Mammary epithelial cell (primary cell): ENCODE measurements at places on chromosomes 1 and 21. TPM values are rescaled to one million over a fixed set of nuclear protein-coding genes. Genes with fewer than 3 reads are reported as not detected.

CNST gene
- total RNA-seq: 14.9 and 21.8 TPM in 2 replicates

HUNK gene
- total RNA-seq: 0.17 TPM

DNA sequence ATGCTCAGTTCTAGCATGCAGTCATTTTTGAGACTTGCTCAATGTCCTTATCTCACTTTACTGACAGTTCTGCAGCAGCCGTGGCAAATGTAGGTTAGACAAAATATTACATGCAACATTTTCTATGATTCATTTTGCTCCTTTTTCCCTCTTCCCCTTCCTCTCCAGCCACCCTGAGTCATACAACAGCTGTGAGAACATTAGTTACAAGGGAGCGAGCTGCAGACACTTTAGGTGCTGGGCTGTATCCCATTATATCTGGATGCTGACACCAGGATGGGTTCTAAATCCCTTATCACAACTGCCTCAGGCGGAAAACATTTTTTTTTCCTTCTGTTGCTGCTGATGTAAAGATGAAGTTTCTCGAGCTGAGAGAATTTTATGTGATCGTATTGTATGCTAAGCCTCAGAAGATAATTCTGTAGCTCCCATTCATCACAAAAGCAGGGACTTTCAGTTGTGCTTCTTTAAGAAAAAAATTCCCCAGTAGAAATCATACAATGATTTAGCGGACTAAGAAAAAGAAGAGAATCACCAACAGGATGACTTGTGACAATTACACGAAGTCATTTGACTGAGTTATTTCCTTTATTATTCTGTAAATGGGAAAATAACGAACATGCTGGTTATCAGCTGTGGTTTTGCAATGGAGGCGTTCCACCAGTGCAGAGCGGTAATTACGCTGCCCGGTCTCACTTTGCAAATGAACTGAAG is 345.0 kb downstream of the DISC1 start:
- DNase-seq: peak; percentile 45

GRCh38 chr1:60090655-60091054 is 17.1 kb upstream of the C1orf87 start:
- no peak for DNase-seq

DNA sequence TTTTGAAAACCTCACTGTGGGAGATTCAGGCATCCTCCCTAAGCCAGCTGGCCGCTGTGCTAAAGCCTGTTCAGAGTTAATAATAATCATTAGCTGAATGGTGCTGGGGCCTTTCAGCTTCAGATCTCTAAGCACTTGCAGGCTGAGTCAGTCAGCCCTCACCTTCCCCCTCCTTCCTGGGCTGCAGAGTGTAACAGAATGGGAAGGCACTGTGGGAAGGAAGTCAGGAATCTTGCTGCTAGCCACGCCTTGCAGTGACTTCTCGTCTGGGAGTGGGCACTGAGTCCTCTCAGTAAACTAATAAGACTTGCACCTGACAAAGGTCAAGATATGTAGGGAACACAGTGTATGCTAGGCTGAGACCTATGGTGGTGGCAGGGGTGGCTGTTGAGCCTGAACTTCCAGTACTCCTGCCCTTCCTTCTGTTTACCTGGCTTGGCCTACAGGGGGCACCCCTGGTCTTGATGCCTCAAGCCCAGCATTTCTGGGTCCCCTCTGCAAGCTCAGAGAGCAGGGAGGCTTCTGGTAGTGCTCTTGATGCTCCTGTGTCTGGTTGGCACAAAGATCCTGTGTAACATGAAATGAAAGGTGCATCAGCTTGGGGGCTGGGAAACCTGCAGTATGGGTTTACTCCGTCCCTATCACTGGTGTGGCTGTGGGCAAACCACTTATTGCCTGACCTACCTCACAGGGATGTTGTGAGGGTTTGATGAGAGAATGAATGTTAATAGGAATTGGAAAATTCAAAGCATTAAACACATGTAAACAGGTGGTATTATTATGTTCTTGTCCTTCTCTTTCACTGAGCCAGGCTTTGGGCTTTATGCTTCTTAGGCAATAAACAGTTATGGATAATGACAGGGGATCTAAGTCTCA is 6.0 kb downstream of the CYB561D1 start:
- peak; percentile 34 for DNase-seq

DNA sequence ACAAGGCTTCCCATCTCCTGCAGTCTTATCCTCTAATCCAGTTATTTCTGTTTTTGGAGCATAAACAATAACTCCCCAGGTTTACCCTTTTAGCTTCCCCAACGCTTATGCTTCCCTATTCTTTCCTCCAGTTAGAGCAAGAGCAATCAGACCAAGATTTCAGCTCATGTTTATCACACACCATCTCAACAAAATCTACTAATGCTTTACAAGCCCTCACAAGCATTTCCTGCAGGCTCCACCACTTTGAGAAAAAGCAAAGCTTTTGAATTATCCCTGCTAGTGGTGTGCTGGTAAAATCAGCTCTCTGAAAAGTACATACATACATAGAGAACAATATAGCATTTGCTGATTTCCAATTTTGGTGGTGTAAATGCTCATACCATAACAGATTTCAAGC is 92.9 kb downstream of the EDEM3 start:
- DNase-seq: no peak

DNA sequence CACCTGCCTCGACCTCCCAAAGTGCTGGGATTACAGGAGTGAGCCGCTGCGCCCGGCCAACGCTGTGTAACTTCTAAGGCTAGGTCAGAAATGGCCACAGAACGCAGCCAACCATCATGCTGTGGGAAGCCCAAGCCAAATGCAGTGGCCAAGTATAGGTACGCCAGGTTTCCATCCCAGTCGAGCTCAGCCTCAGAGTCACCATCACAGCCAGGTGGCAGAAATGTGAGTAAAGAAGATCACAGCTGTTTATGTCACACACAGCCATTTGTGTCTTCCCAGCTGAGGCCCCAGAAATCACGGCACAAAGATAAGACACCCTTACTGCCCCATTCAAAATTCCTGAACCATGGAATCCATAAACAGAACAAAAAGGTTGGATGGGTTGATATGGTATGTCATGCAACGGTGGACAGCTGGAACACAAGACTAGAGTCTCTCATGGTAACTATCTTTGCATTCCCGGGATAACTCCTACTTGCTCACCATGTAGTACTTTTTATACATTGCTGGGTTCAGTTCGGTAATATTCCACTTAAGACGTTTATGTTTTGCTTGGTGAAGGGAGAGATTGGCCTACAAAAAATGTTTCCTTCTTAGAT is 84.3 kb downstream of the SLC45A1 start:
- DNase-seq: no peak

GRCh38 chr1:152757747-152758146 is at the start of gene KPRP:
Gene KPRP, plus strand, starts transcription at chr1:152758025. Its CDS starts 1,564 bp downstream, at chr1:152759589.
- no peak for DNase-seq
